Stimulated activated CD8-positive, alpha-beta memory T cell treated with anti-CD3 and anti-CD28 coated beads, Interleukin-7, amount 100 ng/mL, for 1 hour (primary cell): ENCODE measurements at places on chromosomes 11 and 22.

DNA sequence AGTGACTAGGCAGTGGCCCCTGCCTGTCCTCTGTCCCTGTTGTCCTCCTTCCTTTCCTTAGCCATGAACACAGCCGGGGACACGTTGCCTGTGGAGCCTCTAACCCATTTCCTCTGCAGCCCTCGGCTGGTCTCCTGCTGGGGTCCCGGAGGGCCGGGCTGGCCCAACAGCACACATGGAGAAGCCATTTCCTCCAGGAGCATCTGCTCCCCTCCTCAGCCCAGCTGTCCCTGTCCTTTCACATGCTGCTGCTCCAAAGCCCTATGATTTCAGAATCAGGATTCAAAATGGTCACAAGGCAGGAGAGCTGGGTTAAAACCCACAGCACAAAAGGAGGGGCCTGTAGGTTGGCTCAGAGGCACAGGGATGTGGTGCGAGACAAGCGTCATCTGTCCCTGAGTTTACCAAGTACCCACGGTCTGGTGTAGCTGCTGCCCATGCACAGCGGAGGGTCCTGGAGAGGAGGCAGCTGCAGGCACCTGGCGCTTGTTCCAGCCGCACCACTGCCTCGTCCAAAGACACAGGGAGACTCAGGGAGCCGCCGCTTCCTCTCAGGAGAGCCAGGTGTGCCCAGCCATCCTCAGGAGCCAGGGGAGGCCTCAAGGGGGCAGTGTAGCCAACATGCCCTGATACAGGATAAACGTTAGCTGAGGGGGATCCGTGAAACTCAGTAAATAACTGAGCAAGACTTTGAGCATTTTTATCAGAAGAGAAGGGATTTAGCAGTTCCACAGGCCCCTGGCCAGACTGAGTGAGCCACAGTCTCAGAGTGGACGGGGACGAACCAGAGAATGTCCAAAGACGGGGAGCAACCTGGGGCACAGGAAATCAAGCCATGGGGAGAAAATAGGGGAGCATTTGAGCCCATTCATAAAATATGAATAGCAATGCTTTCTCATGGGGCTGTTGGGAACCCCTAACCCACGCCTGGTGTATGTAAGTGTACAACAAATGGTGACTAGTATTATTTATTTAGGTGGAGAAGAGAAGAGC is 3.9 kb upstream of the VSIG10L2 start:
- no peak for DNase-seq

GRCh38 chr22:39935116-39935515 is 25.1 kb upstream of the TMA7B start:
- DNase-seq = no peak

- DNase-seq = no peak
Measured at GRCh38 chr11:15926071-15926470, 430.3 kb downstream of the SOX6 start.

DNA sequence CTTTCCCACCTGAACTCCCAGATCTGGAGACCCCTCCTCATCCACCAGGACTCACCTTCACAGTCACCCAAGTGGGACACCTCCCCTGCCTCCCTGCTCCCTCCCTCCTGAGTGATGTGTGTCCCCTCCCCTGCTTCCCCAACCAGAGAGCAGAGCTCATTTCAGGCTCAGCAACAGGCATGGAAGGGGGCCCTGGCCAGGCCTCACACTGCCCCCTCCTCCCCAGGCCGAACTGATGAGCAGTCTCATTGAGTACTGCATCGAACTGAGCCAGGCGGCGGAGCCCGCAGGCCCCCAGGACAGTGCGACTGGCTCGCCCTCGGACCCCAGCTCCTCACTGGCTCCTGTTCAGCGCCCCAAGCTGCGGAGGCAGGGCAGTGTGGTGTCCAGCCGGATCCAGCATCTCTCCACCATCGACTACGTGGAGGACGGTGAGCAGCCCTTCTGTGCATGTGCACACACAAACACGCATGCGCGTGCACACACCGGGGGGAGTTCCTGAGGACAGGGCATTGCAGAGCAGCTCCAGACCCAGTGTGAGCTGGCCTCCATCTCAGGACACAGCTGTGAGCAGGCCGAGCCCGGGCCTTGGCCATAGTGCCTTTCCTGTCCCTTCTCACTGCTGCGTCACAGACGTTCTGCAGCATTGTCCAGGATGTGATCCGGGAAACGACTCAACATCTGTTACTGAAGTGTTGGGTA is 17.8 kb upstream of the NEAT1 start:
- no peak for DNase-seq

DNA sequence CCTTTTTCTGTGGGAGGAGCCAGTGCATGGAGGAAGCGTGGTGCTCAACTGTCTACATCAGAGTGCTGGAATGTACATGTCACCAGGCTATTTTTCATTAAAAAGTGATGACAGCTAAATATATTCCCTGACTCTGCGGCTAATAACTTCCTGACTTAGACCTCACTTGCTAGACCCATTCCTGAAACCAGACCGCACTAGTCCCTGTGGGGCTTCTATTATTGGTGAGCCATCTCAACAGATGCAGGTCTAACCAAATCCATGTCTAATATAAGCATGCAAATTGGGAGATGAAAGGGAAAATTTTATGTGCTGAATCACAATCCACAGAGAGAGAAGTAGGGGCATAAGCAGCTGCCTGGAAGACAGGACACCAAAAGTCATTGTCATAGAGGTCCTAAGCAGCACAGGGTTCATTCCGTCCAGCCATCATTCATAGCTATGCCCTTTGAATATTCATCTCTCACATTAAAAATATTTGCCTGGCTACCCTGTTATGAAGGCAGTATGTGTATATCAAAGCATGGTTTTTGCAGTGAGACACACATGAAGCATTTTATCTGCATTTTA is 110.9 kb upstream of the BLID start:
- no peak for DNase-seq
